Fibroblast of skin of left quadriceps (primary cell): ENCODE measurements at places on chromosomes 7 and 10.

DNA sequence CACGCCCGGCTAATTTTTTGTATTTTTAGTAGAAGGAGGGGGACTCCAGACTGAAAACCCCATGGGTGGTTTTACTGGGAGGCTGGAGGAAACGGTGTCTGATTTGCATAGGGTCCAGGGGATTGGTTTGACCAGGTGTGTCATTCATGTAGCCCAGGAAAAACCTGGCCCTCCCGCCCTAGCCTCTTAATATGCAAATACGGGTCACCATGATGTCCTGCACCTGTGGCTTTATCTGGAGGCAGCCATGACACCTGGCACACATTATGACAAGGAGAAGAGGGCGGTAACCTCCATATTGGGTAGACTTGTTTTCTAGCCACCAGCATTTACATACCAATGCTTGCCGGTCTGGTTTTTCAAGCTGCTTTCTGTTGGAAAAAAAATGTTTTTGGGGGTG, 68.0 kb downstream of the TRIL start:
- DNase-seq = no peak

GRCh38 chr10:122287570-122287969, 16.5 kb downstream of the BTBD16 start:
- DNase-seq = no peak

GRCh38 chr10:52390388-52390787, 76.3 kb downstream of the DKK1 start:
- no peak for DNase-seq

DNA sequence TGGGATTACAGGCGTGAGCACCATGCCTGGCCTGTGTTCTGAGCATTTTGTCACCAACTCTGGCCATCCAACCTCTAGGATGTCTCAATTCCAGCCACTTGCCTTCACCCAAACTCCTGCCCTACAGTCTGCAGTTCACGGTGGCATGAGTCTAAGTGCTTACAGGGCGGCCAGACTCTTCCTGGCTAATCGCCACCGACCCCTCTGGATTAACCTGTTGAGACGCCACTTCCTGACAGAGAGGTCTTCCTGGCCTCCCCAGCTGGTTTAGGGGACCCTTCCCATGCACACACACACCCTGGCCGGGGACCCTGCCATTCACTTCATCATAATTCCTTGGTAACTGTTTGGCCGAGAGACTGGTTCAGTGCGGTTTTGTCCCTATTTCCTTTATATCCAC, 211.5 kb upstream of the SH2B2 start:
- no peak for DNase-seq

DNA sequence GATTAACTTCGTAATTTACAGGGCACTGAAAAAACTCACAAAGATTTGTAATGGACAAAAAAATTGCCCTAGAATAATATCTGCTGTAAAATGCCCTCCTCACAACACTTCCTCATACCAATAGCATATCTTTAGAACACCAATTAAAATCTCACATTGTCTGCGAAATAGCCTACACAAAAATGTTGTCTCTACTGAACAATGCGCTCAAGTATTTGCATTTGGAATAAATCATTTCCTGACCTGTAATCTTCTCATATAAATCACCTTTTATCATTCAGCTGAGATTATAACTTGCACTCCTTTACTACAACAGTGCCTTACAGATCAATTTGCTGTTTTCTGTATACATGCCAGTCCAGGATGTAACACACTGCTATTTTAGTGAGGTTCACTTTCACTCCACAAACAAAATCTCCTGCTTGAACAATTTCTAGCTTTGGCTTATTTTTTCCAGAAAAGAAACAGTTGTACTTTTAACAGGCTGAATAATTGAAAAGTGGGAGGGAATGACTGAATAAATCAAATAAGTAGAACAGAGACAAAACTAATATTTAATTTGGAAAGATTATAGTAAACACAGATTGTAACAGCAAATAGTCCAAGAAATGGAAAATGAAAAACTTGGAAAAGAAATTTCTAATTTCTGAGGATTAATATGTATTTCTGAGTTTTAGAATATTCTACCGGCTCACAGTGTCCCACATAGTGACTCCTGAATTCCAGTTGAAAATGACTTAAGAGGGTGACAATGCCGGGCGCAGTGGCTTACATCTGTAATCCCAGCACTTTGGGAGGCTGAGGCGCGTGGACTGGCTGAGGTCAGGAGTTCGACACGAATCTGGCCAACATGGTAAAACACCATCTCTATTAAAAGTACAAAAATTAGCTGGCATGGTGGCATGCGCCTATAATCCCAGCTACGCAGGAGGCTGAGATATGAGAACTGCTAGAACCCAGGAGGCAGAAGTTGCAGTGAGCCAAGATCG, 30.6 kb downstream of the JMJD1C start:
- no peak for DNase-seq

DNA sequence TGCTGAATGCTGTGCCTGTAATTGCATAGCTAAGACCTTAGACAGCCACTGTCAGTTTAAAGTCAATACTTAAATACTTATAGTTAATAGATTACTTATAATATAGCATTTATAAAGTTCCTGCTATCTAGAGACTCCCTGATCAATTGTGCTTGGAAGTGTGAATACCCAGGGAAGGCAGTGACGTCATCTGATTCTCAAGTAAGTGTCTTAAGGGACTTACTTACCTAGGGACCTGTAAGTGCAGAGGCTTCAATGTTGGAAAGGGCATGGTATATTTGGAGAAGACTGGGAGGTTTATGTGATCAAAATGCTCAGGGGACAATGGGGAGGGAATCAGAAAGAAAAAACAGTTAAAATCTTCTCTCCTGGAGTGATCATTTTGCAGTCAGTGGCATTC, 55.0 kb downstream of the BICC1 start:
- no peak for DNase-seq

- DNase-seq = no peak
These were observed 664 bp downstream of the FMC1 start for GRCh38 chr7:139341776-139342226.

DNA sequence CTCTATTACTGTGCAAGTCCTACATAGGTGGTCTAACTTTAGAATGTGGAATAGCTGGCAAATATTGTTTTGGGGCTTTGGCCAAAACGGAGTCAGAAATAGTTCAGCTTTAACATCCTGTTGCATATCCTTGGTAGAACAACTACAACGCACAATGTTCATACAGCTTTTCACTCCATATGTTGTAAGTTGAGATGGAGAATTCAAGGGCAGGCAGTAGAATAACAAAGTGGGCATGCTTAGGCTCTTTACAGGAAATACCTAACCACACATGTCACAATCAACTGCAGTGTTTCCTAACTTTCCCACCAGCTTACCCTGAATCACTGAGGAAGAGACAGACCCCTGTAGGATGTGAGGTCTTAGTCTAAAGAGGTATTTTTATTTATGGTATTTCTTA, 122.3 kb downstream of the PPP1R3A start:
- DNase-seq = peak; percentile 85

GRCh38 chr7:28095231-28095630, 85.4 kb downstream of the JAZF1 start:
- DNase-seq = no peak

DNA sequence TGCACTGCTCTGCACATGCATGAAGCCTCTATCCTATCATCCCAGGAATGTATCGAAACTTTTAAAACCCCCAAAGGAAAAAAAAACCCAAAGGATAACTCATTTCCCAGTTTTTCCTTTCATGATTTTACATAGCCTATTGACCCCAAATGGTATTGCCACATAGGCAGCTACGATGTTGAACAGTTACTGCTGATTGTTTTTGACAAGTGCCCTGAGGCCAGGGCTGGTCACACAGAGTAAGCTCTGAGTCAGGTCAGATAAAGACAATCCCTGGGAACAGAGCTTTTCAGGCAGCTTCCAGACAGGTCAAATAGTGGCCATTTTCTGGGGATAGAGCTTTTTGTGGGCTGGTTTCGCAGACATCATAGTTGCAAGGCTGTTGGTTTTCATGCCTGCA, 52.1 kb downstream of the MYL10 start:
- DNase-seq = no peak

DNA sequence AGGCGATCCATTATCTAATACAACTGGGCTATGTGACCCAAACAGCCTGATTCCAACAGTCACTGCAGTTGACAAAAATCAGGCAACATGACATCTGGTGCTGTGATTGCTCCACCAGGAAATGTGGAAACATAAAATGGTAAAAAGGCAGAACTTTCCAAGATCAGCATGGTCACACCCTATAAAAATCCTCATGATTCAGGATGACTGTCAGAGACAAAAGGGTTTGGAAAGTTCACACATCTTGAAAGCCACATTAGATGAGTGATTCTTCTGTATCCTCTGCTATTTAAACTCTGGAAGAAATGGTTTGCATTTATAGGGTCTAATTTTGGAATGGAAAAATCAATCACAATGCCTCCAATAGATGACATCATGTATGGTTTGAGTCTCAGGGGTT, 662.6 kb upstream of the IGFBP3 start:
- DNase-seq = peak; percentile 42

DNA sequence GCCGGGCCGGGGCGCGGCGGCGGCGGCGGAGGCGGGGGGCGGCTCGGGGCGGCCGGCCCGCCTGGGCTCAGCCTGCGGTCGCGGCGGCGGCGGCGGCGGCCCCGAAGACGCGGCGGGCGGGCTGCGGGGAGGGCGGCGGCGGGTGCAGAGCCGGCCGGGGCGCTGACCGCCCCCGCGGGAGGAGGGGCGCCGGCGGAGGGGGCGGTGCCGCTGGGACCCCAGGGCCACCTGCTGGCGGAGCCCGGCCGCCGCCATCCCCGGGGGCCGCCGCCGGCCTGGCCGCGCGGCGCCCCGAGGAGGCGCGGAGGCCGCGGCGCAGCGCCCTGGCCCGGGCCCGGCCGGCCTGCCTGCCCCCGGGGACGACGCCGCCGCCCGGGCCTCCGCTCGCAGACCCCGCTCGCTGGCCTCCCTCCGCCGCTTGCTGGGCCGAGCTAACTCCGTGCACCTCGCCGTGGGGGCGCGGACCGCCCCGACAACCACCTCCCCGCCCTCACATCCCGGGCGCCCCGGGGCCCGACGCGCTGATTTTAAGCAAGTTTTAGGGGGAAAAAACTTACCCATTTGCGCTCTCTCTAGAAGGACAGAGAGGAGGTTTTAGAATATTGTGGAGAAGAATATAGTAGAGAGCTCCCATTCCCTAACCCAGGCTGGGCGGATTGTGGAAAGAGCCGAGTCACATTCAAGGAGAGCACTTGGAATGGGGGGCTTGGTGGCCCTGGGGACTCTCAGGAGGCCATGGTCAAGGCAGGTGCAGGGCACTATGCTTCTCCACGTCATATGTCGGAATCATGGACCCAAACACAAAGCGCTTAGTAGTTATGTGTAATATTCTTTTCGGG, at the start of gene BEND7:
TSS of gene BEND7 (minus strand) at position 140 of the 839 bp plus-strand sequence. CDS start 481 bp downstream, outside the sequence.
- DNase-seq = no peak

- no peak for DNase-seq
These were observed 243.0 kb downstream of the WDR37 start for GRCh38 chr10:1299041-1299726.

- no peak for DNase-seq
These were observed 318.5 kb downstream of the INHBA start for GRCh38 chr7:41384418-41384817.

GRCh38 chr7:727104-727805, at the start of gene PRKAR1B:
Gene PRKAR1B, minus strand, starts transcription at chr7:727281. Its CDS starts 15,776 bp downstream, at chr7:711505.
- no peak for DNase-seq

GRCh38 chr7:27910326-27910725, 170.4 kb downstream of the TAX1BP1 start:
- peak; percentile 42 for DNase-seq

DNA sequence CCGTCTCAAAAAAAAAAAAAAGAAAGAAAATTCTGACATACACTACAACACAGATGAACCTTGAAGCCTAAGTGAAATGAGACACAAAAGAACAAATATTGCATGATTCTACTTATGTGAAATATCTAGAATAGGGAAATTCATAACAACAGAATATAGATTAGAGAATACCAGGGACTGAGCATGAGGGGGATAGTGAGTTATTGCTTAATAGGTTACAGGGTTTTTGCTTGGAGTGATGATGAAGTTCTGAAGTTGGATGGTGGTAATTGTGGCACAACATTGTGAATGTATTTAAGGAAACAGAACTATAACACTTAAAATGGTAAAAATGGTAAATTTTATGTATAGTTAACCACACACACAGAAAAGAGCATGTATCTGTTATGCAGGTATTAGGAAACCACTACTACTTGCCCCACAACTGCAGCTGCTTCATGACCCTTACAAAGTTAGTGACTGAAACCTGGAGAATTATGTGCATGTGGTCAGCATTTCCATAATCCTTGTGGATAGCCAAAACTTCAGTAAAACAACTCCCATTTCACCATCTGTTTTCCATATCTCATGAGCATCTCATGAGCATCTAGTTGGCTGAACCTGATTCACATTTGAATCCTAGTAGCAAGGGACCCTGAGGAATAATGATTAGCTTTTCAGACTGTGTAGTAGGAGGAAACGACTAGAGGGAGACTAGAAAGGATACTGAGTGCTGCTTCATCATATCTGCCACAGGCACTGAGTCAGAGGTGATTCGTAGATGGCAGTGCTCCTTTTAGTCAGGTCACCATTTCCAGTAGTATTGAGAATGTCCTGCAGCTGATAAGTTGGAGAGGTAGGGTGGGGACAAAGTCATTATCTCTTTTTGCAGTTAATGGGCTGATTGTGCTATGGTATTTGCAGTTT, 26.3 kb downstream of the SAMD8 start:
- DNase-seq = peak; percentile 80

DNA sequence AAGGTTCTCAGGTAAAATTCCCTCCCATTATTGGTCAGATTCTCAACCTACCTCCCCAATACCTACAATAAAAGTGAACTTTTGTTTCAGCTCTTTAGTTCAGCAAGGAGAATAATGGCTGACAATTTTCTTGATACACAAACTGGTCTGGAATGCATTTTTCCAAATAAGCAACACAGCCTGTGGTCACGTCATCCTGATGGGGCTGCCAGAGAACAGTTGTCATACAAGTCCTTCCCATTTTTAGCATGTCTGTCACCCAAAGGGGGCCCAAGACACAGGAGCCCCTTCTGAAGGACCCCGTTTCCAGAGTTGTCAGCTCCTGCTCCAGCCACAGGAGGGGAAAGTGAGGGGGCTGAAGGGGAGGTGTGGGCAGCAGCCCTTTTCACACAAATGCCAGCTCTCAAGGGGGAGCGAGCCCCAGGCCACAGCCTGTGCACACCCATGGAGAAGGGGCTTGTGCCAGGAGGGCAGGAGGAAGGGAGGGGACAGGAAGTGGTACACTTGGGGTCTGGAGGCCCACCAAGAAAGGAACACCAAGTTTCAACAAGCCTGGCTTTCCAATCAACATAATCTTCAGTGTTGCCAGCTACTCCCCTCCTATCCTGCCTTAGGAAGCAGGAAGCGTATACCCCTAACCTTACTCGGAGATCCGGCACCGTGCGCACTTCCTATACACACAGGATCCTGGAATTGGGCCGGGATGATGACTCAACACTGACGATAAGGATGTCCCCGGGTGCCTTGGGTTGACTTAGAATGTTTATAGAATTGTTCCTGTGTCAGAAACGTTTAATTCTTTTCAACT, 43.4 kb upstream of the PDLIM1 start:
- peak; percentile 57 for DNase-seq

DNA sequence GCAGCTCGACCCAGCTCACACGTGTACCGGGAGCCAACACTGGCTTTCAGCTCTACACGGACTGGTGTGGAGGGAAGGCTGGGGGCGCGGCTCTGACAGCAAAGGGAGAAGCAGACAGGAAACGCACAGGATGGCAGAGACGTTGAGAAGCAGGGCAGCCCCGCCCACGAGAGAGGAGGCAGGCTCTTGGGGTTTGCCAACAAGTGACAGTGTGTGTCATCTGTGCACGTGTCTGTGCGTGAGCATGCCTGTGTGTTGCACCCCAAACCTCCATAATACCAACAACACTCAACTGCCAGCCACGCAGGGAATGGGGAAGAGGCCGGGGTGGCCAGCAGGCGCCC, 64.4 kb upstream of the PDGFA start:
- no peak for DNase-seq

GRCh38 chr7:22688084-22688483, 38.9 kb upstream of the IL6 start:
- DNase-seq = no peak

- no peak for DNase-seq
These were observed 29.3 kb upstream of the CSGALNACT2 start for GRCh38 chr10:43108951-43109350.
